ENCODE measurements at places on chromosomes 7 and 10.

DNA sequence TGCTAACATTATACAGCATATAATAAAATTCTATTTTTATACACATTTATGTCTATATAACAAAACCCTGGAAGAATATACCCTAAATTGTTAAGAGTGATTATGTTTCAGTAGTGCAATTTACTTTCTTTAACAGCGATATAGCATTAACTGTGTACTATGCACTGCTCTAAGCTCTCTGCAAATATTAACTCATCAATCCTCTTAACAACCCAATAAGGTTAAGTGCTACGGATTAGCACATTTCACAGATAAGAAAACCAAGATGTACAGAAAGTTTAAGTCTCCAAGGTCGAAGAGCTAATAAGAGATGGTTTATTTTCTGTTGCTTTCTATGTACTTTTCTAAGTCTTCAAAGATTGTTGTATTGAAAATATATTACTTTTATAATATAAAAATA is 95.8 kb downstream of the SEMA3C start:
- DNase-seq, result no peak

- no peak for DNase-seq
These were observed 37.8 kb downstream of the DKK1 start for GRCh38 chr10:52351914-52352330.

DNA sequence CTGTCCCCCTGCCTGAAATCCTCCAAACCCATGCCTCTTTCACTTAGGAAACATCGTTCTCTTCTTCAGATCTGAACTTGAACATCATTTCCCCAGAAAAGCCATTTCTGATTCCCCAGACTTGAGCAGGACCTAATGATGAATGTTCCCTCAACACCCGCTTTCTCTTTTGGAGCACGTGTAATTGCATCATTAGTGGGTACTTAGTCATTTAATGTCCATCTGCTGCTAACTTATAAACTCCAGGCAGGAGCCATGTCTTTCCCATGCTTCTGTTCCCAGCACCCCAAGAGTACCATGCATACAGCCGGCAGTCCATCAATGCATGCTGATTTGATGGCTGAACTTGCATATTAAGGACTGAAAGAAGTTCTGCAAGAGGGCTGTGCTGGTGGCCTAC is 36.5 kb upstream of the ECHDC3 start:
- no peak for DNase-seq

DNA sequence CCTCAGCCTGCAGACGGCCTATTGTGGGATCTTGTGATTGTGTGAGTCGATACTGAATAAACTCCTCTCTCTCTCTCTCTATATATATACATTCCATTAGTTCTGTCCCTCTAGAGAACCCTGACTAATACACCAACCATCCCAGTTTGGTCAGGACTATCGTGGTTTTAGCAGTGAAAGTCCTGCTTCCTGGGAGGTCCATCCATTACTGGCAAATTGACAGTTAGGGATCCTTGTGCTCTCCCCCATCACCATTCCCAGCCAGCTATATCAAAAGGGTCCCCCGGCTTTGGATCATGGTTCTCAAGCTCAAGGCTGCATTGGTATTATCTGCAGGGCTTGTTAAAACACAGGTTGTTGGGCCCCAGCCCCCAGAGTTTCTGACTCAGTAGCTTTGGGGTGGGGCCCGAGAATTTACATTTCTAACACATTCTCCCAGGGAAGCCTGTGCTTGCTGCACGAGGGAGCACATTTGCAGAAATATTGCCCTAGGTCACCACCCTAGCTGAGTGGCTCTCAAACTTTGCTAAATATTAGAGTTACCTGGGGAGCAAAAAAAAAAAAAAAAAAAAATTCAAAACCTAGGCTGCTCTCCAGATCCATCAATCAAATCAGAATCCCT is 899.1 kb upstream of the AUTS2 start:
- no peak for DNase-seq

GRCh38 chr10:111161109-111161874 is 84.5 kb downstream of the ADRA2A start:
- DNase-seq, result no peak

DNA sequence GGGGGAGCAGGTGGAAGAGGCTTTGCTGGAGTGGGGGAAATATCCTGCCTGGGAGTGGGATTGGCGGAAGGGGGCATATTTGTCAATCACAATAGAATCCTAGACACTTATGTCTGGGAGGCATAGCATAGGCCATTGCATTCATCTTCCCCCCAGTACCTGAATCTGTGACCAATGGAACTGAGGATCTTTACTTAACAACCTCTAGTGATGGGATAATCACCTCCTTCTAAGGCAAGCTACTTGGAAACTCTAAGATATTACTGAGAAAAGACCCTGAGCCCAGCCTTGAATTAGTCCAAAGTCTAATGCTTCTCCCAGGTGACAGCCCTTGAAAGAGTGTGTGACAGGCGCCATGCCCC is 90.7 kb downstream of the NPSR1 start:
- DNase-seq, result no peak

- no peak for DNase-seq
These were observed 88.5 kb downstream of the IPMK start for GRCh38 chr10:58179238-58179637.

DNA sequence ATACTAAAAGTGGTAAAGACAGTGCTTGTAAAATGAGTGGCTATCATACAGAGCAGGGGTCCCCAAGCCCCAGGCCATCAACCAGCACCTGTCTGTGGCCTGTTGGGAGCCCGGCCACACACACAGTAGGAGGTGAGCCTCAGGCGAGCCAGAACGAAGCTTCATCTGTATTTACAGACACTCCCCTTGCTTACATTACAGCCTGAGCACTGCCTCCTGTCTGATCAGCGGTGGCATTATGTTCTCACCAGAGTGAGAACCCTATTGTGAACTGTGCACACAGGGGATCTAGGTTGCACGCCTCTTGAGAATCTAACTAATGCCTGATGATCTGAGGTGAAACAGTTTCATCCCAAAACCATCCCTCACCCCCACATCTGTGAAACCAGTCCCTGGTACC is 58.7 kb downstream of the ITGA8 start:
- no peak for DNase-seq

- no peak for DNase-seq
These were observed 558 bp downstream of the ARHGAP22 start for GRCh38 chr10:48604039-48604990.

DNA sequence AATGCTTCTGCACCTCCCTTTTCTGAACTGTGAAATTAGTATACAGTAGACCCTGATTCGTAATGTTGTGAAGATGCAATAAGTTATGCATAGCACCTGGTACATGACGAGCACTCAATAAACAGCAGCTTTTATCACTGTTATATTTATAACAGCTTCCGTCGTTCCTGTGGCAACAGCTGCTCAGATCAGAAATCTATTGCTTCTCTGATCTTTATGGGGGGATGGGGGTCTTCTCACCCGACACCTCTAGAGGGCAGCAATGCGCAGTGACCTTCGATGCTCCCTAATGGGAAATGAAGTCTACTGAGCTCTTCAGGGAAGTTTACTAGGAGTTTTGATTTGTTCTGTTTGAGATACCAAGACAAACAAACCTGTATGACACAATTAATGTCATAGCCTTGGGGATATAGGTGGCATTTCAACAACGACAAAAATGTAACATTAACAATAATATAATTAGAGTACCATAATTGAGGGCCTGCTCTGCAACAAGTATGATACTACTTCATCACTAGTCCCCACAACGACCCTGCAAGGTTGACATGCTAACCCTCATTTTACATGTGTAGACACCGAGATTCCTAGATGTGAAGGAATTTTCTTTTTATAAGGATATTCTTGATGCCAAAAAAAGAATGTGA is 289.6 kb downstream of the SFMBT2 start:
- DNase-seq, result peak; percentile 6

DNA sequence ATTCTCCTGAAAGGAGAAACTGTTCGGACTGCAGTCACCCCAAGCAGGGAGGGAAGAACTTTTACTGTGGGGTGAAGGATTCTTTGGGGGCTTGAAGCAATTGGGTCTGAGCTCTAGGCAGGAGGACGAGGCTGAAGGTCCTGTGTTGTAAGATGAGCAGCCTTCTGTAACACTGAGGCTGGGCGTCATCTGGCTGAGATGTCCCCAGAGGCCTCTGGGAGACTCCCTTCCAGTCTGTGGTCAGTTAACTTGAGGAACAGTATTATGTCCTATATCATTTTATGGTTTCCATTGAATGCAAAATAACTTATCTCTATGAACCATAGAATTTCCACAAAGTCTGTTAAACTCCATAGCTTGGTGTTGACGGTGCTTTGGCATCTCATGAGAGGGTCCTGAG is 26.3 kb downstream of the FIGNL1 start:
- no peak for DNase-seq

DNA sequence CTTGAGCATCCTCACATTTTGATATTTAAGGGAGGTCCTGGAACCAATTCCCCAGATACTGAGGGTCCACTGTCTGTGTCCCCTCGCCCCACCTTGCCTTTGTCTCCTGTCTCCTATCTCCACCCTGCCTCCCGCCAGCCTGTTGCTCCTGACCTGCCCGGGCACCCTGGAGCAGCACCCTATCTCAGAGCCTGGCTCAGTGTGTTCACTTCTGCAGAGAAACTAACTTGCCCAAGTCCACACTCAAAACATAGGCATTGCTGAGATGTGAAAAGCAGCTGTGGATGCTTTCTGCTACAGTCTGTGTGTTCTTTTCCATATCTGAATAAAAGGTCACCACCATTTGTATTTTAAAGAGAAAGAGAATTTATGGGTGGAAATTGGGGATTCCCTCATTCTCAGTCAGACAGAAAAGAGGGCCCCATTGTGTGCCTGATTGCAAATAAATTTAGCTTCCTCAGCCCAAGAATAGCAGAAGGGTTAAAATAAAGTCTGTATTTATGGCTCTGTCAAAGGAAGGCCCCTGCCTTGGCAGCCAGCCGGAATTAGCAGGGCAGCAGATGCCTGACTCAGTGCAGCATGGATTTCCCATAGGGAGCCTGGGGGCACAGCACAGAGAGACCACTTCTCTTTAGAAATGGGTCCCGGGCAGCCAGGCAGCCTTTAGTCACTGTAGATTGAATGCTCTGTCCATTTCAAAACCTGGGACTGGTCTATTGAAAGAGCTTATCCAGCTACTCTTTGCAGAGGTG is 161.3 kb downstream of the EGFR start:
- no peak for DNase-seq

GRCh38 chr10:12890958-12891357 is 110.6 kb downstream of the CCDC3 start:
- no peak for DNase-seq

DNA sequence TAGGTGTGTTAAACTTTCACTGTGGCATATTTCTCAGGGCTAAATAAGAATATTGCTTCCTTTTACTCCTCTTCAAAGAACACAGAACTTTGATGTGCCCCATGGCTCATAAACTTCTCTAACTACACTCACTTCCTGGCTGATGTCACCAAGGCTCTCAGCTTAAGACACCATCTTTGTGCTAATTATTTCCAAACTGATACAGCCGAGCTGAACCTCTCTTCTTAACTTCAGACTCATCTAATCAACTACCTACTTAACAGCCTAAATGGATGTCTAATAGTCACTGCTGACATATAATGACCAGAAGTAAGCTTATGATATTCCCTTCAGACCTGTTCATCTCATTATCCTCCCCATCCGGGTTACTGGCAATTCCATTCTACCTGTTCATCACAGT is 3.6 kb downstream of the C10orf67 start:
- no peak for DNase-seq
